ENCODE measurements at places on chromosomes 11 and 22.

- DNase-seq, result no peak
Measured at GRCh38 chr11:64153812-64154211, 12.1 kb downstream of the MACROD1 start.

DNA sequence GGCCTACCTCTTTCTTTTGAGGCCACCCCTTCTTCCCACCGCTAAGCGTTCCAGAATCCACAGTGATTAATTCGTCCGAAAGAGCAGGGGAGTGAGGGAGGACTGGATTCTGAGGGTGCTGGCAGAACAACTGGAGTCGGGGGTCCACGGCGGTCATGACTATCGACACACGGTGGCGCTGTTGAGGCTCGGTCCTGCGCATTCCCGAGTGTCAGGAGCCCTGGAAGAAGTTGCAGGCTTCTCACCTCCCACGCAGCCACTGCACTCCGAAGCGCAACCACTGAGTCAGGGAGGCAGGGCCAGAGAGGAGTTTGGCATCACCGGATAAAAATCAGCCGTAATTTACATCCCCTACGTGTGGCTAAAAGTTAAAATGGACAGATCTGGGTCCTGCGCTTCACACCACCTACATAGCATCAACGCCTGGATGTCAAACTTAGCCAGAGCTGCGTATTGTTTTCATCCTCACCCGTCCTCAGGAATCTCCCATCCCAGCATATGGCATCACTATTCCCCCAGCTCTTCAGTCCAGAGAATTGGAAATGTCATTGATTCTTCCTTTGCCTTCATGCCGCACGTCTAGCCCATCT is 10.7 kb upstream of the CTSF start:
- no peak for DNase-seq

- DNase-seq, result no peak
Measured at GRCh38 chr11:72350752-72351151, 83.6 kb downstream of the CLPB start.

GRCh38 chr22:31133911-31134310 is 6.4 kb downstream of the PLA2G3 start:
- DNase-seq, result no peak

DNA sequence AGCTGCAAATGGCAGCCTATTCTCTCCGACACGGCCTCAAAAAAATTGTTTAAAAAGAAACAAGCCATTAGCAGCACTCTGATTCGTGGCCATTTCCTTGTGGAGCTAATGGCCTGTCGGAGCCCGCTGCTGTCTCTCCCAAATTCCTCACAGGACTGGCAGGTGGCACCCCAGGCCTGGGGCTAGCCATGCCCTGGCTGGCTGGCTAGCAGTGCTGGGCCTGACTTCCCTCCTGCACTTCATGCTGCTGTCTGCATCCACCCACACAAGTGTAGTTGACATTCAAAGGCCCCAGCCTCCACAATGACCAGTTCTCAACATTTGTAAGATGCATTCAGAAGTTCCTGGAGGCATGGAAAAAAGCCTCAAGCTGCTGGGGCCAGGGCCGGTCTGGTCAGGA is 61.5 kb downstream of the SMCO4 start:
- DNase-seq, result no peak

- DNase-seq, result no peak
Measured at GRCh38 chr11:6200975-6201374, 2.0 kb downstream of the OR52W1 start.

DNA sequence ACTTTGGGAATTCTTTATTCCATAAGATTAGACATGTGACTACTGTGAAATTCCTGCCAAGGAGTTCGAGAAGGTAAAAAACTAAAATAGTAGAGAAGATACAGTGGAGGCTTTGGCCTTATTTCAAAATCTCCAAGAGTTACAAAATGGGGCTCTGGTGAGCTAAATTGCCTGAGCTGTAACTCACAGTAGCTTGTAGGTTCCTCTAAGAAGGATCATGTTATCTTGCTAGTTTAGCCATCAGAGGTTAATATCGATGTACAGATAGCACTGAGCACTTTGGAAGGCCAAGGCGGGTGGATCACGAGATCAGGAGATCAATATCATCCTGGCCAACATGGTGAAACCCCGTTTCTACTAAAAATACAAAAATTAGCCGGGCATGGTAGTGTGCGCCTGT is 81.1 kb downstream of the USP35 start:
- DNase-seq, result no peak

GRCh38 chr11:86386746-86387145 is 12.1 kb downstream of the CCDC81 start:
- DNase-seq, result no peak

Measured in esophagus squamous epithelium (tissue), 5 donors.